Erythroblast (primary cell): ENCODE measurements at places on chromosomes 13 and 19.
A peak's percentile ranks its signal among the peaks of the same experiment; 100 is the strongest.

- no peak for DNase-seq
Measured at GRCh38 chr19:49827034-49827433, 8.9 kb downstream of the MED25 start.

DNA sequence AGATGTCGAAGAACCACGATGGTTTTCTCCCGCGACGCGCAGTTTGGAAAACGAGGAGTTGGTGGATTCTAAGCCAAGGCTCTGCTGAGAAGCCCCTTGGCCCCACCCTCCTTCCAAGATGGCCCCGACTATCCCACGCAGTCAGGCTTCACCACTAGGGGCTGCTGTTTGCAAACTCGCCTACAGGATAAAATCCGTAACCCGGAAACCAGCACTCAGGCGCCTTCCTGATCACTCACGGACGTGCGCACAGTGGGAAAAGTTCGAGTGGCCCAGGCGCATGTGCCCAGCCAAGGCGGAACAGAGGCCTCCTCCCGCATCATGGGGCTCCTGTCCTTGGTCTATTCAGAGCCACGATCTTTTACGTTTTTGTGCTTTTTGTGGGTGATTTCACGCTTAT, 19.2 kb upstream of the UQCR11 start:
- DNase-seq = peak; percentile 80

DNA sequence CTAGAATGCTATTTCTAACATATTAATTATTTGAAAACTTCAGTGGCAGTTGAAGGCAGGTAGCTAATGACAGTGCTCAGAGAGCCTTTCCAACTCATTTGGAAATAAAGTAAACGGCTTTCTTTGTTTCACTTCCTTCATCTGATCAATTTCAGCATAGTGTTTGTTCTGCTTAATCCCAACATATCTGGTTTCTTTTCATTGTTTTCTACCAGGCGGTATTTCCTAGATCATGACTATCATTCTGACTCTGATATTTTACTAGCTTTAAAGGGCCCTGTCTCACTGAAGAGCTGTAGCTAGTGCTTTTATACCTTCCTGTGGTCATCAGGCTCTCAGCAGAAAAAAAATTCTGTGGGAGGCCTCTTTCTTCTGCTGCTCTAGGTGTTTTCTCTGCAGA, 178.6 kb downstream of the RBM26 start:
- DNase-seq = no peak

DNA sequence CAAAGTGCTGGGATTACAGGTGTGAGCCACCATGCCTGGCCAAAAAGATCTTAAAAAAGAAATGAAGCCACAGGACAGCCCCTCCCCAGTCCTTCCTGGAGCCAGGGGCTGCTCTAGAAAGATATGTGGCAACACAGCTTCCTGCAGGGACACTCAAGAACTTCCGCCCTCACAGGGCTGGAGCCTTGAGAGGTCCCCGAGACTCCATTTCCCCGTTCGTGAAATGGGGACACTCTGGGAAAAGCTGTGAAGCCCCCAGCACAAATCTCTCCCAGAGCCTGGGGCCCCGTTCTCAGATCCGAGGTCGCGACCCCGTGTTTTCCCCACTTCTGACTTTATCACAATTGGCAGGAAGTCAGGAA, 2.5 kb upstream of the GPX4 start:
- no peak for DNase-seq

DNA sequence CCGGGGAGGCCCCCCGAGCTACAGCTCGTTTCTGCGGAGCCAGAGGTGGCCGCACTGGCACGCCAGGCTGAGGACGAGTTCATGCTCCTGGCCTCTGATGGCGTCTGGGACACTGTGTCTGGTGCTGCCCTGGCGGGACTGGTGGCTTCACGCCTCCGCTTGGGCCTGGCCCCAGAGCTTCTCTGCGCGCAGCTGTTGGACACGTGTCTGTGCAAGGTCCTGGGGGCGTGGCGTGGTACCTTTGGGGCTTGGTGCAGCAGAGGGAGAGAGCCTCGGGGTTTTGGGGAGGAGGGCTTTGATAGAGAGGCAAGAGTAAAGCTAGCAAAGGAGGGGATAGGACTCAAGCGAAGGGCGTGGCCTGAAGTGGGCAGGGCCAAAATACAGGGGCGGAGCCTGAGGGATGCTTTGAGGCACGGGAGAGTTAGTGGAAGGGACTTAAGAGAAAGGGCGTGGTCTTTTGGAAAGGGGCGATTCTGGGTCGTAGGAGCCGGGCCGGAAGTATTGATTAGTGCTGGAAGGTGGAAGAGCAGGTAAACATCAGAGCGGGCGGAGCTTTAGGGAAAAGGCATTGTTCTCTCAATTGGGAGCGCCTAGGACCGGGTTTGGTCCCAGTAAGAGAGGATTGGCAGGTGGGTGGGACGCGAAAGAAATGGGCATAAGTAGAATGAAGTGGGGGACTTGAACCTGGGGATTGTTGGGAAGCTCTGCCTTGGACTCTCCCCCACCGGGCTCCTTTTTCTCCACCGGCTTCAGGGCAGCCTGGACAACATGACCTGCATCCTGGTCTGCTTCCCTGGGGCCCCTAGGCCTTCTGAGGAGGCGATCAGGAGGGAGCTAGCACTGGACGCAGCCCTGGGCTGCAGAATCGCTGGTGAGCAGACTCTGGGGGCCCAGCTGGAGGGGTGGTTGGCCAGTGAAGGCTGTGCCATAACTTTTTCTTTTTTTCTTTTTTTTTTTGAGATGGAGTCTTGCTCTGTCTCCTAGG, 1.2 kb downstream of the PPM1N start:
- peak; percentile 66 for DNase-seq

GRCh38 chr13:78437781-78438180, 165.6 kb downstream of the POU4F1 start:
- DNase-seq = no peak

- DNase-seq = no peak
Measured at GRCh38 chr13:40762849-40763248, 8.1 kb downstream of the MRPS31 start.

DNA sequence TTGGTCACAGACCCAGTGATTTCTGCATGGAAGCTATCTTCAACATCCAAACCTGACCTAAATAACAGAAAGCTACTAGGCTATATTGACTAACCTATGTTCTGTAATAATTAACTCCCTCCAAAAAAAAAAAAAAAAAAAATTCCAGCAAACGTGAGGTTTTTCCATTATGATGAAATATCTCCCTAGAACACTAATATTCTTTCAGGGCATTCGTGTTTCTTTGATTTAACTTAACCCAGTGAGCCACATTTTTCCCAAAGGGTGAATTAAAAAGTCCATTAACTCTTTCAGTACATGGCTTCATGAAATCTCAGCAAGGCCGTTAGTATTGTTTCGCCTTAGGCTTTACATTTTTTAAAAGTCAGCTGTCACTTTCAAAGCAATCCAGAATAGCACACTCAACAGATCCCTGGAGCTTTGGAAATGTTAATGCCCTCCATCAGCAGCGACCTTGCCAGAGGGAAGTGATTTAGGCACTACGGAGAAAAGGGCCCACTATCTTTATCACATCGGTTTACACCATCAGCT, 175.8 kb downstream of the DCT start:
- no peak for DNase-seq

DNA sequence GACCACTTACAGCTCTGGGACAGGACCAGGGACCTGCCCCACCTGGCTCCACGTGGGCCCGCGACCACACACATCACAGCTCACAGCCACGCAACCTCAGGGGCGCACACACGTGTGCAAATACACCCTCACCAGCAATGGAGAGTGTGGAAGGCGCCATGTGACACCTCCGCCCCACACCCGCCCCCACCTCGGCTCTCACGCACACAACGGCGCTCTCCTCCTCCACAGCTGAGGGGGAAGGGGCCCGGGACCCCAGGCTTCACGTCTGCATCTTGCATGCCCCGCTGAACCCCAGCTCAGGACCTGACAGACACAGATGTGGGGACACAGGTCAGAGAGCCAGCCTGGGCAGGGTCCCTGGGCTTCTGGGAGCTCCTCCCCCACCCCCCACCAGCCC, 6.4 kb upstream of the SHISA7 start:
- DNase-seq = no peak

- DNase-seq = no peak
Measured at GRCh38 chr19:50280983-50281382, 48.2 kb downstream of the KCNC3 start.

DNA sequence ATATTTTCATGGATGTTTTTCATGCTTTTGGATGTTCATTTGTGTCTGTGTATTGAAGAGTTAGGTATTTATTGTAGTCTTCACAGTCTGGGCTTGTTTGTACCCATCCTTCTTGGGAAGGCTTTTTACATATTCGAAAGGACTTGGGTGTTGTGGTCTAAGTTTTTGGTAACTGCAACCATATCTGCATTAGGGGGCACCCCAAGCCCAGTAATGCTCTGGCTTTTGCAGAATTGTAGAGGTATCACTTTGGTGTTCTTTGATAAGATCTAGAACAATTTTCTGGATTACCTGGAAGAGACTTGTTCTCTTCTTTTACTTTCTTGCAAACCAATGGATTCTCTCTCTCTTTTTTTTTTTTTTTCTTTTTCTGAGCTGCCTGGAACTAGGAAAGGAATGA, 581.3 kb downstream of the DACH1 start:
- peak; percentile 3 for DNase-seq

GRCh38 chr13:81375709-81376108, 1034.8 kb upstream of the SPRY2 start:
- DNase-seq = no peak

- no peak for DNase-seq
Measured at GRCh38 chr19:58559275-58560006, 1.0 kb upstream of the UBE2M start.

GRCh38 chr19:56687031-56687430, 15.5 kb upstream of the ZNF835 start:
- no peak for DNase-seq

GRCh38 chr13:48429886-48430285, 17.0 kb upstream of the LPAR6 start:
- DNase-seq = no peak

- peak; percentile 10 for DNase-seq
Measured at GRCh38 chr19:29878973-29879654, 62.9 kb upstream of the URI1 start.

- DNase-seq = no peak
Measured at GRCh38 chr19:42155796-42156195, 23.6 kb upstream of the POU2F2 start.

- no peak for DNase-seq
Measured at GRCh38 chr13:62040078-62040477, 624.4 kb upstream of the PCDH20 start.

DNA sequence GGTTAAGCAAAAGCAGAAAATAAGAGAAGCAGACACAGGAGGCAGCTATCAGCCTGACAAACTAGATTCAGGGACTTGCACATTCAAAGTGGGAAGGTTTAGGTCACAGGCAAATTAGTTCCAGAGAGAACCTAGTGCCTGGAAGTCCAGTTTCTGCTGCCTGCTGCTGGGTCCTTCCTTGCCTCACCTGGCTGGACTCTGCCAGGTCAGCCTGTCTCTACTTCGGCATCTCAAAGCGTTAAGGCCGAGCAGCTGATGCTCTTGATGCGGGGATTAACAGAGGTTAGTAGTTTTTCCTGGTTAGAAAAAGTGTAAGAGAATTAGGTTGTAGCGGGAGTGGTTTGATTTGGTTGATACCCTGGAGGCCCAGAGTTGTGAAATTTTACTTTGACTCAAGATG, 52.0 kb downstream of the KLF5 start:
- no peak for DNase-seq

DNA sequence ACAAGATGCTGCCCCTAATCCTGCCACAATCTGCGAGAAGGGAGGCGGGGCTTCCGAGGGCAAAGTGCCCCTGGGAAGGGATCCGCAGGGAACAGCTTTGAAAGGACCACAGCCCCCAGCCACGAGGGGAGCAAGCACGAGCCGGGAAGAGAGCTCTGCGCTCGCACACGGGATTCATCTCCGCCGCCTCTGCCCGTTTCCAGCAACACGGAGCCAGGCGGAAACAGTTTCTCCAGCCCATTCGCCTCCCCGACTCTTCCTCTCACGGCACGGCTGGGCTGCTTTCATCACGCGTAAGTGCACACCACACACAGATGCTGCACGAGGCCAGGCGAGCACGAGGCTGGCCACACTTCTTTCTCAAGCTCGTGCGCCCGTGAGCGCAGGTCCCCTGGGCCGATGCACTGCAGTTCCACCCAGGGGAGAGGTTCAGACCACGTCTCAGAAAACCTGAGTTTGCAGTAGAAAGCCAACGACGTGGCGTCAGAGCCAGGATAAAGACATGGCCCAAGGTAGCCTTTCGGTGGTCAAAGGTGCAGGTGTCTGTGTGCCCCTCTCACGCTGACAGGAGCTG, 33.6 kb downstream of the NAXD start:
- DNase-seq = no peak

GRCh38 chr13:75250526-75251178, 231.3 kb downstream of the TBC1D4 start:
- DNase-seq = no peak

GRCh38 chr19:50640368-50640767, 687 bp upstream of the SYT3 start:
- DNase-seq = no peak

DNA sequence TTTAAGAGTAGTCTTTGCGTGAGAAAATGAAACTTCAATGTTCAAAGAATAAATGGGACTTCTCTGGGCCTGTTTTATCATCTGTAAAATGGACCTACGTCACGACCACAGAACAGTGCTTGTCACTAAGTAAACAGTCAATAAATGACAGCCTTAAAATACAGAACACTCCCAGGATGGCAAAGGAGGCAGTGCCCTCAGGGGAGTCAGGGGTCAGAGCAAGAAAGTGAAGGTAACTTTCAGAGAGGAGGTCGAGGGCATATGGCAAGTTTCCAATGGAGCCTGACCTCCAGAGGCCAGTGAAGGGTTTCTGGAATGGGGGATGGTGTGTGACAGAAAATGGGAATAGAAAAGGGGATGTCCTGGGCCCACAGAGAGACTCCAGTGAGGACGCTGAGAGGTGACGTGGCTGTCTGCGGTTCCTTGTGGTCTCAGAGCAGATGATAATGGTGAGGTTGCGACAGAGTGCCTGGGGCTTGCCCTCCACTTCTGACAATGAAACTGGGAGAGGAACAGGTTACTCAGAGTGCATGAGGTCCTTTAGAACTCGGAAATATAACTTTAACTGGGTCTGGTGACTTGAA, 91.8 kb downstream of the UBL3 start:
- DNase-seq = no peak

DNA sequence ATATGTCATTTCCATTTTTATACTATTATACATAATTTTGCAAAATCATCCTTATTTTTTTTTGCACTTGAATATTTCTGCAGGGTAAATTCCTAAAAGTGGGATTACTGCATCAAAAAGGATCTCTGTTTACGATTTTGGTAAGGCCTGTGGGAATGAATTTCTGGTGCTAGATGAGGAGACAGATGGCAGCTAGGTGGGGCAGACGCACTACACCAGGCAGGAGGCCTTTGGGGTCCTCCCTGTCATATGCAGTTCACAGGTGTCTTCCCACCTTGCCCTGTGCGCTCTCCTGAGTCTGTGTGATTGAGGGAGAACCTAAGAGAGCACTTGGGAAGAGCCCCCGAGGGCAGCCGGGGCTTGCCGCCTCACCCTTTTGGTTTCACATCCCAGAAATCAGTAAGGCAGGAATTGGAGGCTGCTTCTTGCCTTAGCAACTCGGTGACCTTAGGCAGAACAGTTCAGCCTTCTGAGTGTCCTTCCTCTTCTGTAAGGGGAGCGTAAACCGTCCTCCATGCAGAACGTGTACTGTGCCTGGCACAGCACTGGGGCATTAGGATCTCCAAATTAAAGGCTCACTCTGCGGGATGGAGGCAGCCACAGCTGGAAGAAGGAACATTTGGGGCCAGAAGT, 13.4 kb upstream of the GJB2 start:
- no peak for DNase-seq
